ENCODE measurements at places on chromosomes 2 and 18.

GRCh38 chr2:206203331-206203730, 43.6 kb downstream of the EEF1B2 start:
- DNase-seq = no peak

GRCh38 chr2:147224070-147224469, 620.8 kb upstream of the ACVR2A start:
- no peak for DNase-seq

GRCh38 chr18:59022167-59022945, 117.3 kb upstream of the SEC11C start:
- no peak for DNase-seq

GRCh38 chr18:30334781-30335180, 707.8 kb downstream of the DSC3 start:
- no peak for DNase-seq

- DNase-seq = no peak
Measured at GRCh38 chr18:69878213-69878933, 69.3 kb downstream of the CD226 start.

GRCh38 chr2:128250229-128251025, 68.2 kb downstream of the HS6ST1 start:
- DNase-seq = no peak

GRCh38 chr2:108923019-108923700, 65.9 kb downstream of the EDAR start:
- DNase-seq = no peak

- DNase-seq = no peak
Measured at GRCh38 chr2:141927536-141927935, 203.3 kb downstream of the LRP1B start.

GRCh38 chr2:197010200-197011020, 83.9 kb upstream of the PGAP1 start:
- DNase-seq = no peak

- no peak for DNase-seq
Measured at GRCh38 chr2:112601754-112602153, 17.3 kb downstream of the CHCHD5 start.

GRCh38 chr2:57891086-57891712, 155.4 kb upstream of the VRK2 start:
- no peak for DNase-seq

DNA sequence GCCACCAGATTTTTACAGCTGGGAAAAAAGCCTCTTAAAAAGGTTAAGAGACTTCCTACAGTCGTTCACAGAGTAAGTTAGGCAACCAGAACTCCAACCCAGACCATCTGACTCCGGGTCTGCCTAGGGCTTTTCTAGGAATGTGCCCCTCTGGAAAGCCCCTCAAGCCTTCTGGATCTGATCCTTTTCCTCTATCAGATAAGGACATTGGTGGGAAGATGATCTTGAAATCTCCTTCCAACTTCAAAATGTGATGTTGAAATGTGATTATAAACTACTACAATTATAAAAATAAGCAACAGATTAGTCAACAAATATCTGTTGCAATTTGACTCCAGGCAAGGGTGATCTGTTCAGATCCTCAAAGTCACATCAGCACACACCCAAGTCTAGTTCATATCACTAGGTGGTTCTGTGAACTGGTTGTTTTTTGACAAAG, 270.4 kb downstream of the ARHGAP15 start:
- peak; percentile 12 for DNase-seq

DNA sequence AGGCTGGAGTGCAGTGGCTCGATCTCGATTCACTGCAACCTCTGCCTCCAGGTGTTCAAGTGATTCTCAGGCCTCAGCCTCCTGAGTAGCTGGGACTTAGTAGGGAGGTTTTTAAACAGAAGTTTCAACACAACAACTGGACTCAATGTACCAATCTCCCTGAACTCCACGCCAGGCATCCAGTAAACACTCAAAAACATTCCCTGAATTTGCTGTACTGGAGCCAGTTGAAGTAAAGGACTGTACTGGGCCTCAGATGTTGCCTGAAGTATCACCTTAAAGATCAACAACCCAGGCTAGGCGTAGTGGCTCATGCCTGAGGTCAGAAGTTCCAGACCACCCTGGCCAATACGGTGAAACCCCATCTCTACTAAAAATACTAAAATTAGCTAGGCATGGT, 22.4 kb downstream of the RAB1A start:
- no peak for DNase-seq

GRCh38 chr2:120224256-120224655, 1.1 kb upstream of the TMEM185B start:
- no peak for DNase-seq

- no peak for DNase-seq
Measured at GRCh38 chr2:10022041-10022421, 21.3 kb upstream of the KLF11 start.

- DNase-seq = no peak
Measured at GRCh38 chr2:134359367-134360081, 105.7 kb downstream of the MGAT5 start.

GRCh38 chr2:150358468-150358807, 129.0 kb downstream of the RND3 start:
- DNase-seq = no peak

GRCh38 chr2:134136731-134137130, 117.1 kb upstream of the MGAT5 start:
- no peak for DNase-seq

- DNase-seq = peak; percentile 33
Measured at GRCh38 chr2:108616751-108617161, 82.5 kb downstream of the LIMS1 start.

DNA sequence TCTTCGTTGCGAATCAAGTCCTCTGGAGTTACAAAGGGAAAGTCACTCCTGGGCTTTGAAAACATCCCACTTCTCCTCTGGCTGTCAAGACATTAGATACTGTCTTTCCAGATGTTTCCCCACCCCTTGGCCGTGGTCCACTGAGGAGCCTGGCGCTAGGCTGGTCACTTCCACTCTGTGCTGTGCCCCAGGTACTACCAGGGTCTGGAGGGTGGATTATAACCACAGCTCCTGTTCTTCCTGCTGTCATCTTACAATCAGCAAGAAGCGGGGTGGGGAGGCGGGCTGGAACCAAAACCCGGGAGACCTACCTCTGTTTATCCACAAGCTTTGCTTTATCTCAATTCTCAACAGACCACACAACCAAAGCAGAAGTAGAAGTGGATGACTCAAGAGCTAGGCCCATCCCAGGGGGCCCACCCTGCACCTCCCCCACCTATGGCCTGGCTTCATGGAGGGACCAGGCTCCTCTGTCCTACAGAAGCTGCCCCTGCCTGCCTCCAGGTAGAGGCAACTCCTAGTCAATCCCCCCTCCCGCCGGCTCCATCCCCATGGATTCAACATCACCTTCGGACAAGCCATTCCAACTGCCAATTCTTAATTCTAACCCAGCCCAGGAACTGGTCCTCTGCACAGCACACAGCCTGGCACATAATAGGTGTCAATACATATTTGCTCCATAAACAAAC, 17.8 kb downstream of the SMAD7 start:
- no peak for DNase-seq

- no peak for DNase-seq
Measured at GRCh38 chr2:45713591-45713990, 62.1 kb downstream of the PRKCE start.

GRCh38 chr18:8959551-8960135, 142.9 kb upstream of the NDUFV2 start:
- DNase-seq = no peak

DNA sequence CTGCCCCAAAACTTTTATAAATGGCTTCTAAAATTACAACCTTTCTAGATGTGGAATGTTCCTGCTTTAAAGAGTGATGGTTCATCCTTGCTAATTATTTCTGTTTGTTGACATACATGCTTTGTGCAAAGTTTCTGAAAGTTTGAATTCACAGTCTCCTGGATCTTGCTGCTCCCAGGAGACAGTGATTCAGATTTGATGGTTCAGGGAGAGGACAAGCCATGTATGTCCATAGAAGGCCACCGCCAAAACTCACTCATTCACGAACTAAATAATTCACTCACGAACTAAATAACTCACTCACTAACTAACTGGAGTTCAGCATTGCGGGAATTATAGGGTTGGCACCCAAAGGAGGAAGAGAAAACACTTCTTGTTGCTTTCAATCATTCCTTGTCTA, 416.5 kb upstream of the ZEB2 start:
- DNase-seq = no peak

DNA sequence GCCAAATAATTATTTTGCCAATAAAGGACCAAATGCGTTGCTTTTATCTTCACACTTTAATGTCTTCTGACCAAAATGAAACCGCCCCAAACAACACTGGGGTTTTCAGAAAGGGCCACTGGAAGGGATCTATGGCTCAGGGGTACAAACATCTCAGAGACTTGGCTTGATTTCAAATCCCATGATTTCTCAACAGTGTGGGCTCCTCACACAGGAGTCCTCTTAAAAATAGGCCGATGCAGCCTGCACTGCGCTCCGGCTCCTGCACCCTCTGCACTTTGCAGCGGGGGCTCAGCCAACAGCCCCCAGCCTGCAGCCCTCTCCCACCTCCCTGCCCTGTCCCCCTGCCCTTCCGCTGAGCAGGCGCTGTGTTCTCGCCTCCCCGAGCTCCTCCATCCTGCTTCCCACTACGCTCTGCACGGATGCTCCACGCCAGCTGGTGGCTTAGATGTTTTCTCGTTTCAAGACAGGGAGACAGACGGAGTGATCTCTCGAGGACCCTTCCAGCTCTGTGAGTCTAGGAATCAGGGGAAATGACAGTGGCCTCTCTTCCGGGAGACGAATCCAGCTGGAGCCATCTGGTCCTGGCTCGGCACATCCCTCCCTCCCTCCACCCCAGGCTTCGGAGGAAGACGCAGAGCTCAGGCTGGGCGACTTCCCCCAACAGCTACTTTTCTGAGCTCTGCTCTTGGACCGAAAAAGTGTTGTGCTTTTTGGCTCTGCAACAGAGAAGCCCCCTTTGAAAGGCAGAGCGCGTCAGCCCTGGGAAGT, 71.4 kb downstream of the KCNF1 start:
- no peak for DNase-seq

DNA sequence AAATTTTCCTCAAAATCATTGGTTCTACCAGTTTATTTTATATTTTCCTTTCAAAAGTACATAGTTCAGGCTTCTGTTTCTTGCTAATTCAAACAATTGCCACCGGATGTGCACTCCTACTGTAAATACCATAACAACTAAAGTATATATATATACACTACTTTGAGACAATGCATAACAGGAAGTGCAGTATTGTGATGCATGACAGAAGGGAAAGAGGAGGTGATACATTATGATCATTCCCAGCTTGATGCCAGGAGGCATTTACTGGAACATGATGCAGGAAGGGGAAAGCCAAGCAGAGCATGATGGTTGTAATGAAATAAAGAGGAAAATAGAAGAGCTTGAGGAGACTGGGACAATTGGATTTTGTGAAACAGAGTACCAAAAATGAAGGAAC, 215.2 kb upstream of the NT5C1B start:
- no peak for DNase-seq

- no peak for DNase-seq
Measured at GRCh38 chr2:234502285-234502918, 5.5 kb upstream of the ARL4C start.

- DNase-seq = no peak
Measured at GRCh38 chr2:200054681-200055468, 99.5 kb downstream of the MAIP1 start.

- peak; percentile 29 for DNase-seq
Measured at GRCh38 chr2:37344453-37345361, at the start of gene QPCT. TSS of gene QPCT (plus strand) at chr2:37344630. CDS start at chr2:37344732, 102 bp downstream.

DNA sequence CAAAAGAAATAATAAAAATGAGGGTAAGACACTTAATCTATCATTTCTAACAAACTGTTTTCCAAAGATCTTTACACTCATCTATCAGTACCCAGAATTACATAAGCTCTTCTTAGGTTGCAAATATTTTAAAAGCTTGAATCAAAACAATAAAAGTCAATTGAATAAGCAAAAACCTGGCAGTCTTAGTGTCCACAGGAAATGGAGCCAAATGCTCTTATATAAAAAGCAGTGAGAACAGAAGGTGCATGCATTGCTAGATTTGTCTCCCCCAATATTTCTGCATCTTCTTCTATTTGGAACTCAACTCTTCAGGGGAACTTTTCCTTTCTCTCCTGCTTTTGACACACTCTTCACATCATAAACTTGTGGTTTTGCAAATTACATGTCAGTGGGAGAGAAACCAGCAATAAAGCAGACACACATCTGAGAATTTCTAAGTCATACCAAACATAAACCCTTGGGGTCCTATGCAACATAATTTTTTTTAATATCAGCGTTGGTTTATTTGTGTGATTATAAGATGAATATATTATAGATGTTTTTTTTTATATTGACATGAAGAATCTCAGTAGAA, 343.9 kb upstream of the ACVR2A start:
- no peak for DNase-seq

GRCh38 chr18:23238651-23239349, 103.5 kb downstream of the CABLES1 start:
- DNase-seq = no peak

- peak; percentile 15 for DNase-seq
Measured at GRCh38 chr2:215454519-215455246, 18.8 kb upstream of the FN1 start.
